ENCODE measurements at places on chromosomes 2 and 18.

- DNase-seq: peak; percentile 52
Observed at GRCh38 chr2:177553176-177553884, 160.8 kb downstream of the AGPS start.

- DNase-seq: no peak
Observed at GRCh38 chr18:40258311-40258710, 1696.7 kb upstream of the PIK3C3 start.

- DNase-seq: no peak
Observed at GRCh38 chr2:51103205-51103604, 71.3 kb upstream of the NRXN1 start.

- DNase-seq: no peak
Observed at GRCh38 chr2:222295368-222296062, 3.3 kb downstream of the PAX3 start.

- no peak for DNase-seq
Observed at GRCh38 chr2:11652553-11652952, 17.4 kb downstream of the NTSR2 start.

DNA sequence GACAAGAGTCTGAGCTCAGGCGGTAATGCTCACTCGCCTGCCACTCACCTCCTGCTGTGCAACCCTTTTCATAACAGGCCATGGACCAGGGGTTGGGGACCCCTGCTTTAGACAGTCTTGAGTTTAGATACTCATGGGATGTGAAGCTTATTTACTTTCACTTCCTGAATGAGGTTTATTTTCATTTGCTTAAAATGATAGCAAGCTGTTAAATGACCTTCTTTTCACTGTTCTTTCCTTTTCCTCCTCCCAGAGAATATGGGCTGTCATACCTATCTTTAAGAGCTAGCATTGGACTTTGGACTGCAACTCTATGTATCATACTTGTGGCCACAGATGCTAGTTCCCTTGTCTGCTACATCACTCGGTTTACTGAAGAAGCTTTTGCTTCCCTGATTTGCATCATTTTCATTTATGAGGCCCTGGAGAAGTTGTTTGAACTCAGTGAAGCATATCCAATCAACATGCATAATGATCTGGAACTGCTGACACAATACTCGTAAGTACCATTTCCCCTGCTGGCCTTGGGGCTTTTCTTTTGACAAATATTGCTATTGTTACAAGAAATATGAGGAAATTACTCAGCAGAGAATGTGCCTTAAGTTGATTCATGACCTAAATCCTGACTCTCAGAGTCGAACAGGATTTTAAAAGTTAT is 168.5 kb downstream of the DPP4 start:
- DNase-seq: no peak

- no peak for DNase-seq
Observed at GRCh38 chr2:100359576-100359975, 37.3 kb upstream of the LONRF2 start.

DNA sequence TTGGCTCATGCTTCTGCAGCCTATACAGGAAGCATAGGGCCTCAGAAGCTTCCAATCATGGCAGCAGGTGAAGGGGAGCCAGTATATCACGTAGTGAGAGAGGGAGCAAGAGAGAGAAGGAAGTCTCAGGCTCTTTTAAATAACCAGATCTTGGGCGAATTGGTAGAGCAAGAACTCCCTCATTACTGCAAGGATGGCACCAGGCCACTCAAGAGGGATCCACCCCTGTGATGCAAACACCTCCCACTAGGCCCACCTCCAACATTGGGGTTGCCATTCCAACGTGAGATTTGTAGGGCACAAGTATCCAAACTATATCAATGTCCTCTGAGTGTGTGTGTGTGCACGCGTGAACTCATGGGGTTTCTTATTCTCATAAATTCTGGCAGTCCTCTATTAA is 37.6 kb upstream of the RMP24 start:
- DNase-seq: no peak

DNA sequence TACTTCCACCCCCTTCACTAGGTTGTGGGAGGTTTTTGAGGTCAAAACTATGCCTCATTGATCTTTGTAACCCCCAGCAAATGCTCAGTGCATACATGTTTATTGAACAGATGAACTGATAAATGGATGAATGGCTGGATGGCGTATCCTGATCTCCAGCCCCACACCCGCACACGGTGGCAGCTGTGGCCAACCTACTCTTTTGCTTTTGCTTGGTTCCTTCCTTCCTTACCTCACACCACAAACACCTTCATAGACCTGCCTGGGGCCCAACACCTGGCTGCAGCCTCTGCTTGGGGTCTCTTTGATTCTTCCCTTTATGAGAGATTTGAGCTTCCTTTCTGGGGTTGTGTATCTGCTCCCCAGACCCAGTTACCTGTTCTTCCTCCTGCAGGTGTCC is 25.9 kb downstream of the SPP2 start:
- DNase-seq: no peak

DNA sequence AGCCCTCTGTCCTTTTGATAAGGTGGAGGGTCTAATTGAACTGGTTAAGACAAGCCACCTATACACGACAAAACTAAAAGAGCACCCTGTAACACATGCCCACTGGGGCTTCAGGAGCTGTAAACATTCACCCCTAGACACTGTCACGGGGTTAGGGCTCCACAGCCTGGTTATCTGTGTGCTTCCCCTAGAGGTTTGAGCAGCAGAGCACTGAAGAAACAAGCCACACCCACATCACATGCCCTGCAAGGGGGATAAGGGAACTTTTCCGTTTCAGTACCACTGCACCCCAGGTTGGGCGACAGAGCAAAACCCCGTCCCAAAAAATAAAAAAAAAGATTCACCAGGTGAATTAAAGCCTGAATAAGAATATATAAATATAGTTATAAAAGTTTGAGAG is 913.7 kb upstream of the ACVR2A start:
- no peak for DNase-seq

DNA sequence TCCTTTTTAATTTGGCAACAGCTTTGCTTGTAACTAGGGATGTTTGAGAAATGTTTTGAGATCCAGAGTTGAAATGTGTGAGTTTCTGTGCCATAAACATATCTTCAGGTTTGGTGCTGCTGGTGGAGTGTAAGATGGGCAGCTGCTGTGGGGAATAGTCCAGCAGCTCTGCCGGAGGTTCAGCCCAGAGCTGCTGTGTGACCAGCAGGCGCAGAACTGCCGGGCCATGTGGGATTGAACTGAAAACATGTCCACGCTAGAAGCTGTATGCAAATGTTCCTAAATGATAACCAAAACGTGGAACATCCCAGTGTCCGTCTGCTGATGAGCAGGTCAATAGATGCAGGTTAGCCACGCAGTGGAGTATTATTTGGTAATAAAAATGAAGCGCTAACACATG is 99.6 kb downstream of the DGKD start:
- no peak for DNase-seq

DNA sequence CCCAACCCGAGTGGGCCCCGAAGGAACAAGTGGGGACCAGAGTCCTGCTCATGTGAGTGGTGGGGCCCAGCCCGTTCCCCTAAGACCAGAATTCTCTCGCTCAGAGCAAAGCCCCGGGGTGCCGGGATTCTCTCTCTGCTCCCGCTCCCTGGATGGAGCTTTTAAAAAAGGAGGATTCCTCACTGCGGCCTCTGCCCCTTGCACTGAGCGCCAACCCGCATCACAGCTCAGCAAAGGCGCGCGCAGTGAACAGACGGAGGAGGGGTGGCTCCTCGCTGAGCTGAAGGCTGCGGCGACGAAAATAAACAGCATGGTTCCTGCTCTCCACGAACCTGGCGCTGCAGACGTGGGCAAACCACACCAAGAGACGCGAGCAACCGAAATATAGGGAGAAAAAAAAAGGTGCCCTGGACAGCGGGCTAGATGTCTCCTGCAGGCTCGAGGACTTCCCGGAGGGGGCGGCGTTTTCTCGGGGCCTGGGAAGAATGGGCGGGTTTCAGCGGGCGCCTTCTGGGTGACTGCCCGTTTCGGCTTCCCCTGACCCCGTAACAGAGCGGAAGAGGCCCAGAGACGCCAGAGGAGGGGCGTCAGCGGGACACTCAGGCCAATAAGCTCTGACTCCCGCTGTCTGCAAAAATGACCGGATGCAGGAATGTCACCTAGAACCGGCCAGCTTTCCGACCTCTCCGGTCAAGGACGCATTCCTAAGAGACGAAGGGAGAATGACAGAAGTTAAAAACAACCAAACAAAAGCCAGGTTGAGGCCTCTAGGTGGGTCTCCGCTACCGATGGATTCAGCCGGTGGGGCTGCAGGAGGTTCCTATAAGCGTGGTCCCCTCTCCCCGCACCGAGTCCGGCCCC is 819 bp upstream of the KLF11 start:
- DNase-seq: peak; percentile 33

DNA sequence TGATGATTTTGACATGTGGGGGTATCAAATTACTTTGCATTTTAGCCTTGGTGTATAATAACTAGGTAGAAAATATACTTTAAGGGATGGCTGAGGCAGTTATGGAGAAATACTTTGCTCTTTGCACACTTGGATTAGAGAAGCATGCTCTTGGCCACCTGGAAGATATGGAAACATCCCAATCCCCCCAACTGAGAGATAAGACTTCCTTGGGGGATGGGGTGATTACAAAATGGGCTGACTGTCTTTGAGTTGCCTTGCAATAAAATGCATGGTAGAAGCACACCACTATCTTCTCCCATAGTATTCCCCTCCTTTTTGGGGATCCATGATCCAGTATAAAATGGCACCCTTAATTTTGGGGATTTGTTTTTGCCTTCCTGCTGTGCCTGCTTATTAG is 15.1 kb upstream of the FAM98A start:
- no peak for DNase-seq

DNA sequence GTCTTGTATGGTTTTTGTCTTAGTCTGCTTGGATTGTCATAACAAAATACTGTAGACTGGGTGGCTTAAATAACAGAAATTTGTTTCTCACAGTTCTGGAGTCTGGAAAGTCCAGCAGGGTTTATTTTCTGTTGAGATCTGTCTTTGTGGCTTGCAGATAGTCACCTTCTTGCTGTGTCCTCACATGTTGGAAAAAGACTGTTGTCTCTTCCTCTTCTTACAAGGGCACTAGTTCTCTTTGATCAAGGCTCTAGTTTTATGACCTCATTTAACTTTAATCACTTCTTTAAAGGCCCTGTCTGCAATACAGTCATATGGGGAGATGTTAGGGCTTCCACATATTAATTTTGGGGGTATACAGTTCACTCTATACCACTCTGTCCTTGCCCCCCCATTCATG is 56.5 kb downstream of the NBEAL1 start:
- peak; percentile 23 for DNase-seq

- DNase-seq: no peak
Observed at GRCh38 chr2:2826209-2826551, 495.1 kb upstream of the MYT1L start.

DNA sequence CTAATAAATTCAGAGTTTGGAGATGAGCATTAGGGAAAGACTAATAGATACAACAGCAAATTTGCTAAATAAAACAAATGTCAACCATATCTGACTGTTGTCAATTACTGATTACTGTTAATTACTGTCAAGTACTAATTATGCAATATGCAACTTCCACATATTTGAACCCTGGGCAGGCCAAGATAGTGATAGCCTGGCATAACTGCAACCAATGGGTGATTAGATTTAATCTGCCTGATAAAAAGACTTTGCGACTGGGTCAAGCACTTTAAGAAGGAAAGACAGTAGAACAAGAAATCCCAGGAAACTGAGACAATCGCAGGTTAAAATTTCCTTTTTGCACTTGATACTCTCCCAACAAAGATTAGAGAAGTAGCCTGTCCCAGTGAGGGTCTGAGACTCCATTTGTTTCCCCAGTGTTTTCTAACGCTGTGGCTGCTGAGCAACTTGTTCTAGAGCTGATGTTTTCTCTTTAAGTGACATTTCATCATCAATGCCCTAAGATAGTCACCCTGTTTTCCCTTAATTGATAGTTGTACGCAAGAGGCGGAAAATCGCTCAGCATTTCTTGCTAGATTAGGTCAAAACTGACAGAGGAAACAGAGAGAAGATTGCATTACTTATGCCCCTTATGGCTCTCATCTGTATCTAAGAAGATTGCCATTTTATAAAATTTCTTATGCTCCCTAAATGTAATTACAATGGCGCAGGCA is 17.8 kb downstream of the ARHGAP15 start:
- DNase-seq: peak; percentile 45

- DNase-seq: no peak
Observed at GRCh38 chr2:64267699-64268098, 123.5 kb upstream of the PELI1 start.

GRCh38 chr18:53911200-53911599 is 313.3 kb downstream of the MBD2 start:
- no peak for DNase-seq

GRCh38 chr2:23636426-23636825 is 251.4 kb downstream of the KLHL29 start:
- peak; percentile 14 for DNase-seq

DNA sequence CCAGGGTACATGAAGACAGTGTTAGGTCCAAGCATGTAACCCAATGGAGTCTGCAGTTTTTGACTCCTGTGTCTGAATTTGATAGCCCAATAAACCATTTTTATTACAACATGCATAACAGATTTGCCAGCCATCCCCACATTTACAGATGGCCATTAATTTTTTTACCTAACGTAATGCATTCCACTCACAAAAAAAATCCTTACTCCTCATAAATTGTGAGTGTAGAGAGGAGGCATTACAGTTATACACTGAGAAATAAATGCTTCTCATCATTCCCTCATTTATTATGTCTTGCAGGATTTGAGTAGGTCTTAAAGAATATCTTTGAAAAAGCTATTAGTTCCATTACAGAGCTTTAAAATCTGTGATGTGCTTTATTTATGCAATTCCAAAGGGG is 193.8 kb downstream of the CMPK2 start:
- DNase-seq: no peak

- DNase-seq: peak; percentile 53
Observed at GRCh38 chr2:39109537-39109936, 11.3 kb downstream of the SOS1 start.

GRCh38 chr18:12990123-12990475 is 1.1 kb upstream of the CEP192 start:
- DNase-seq: peak; percentile 33

GRCh38 chr18:59787998-59788790 is 91.0 kb upstream of the CCBE1 start:
- no peak for DNase-seq

GRCh38 chr2:201831469-201831868 is 25.1 kb downstream of the CDK15 start:
- DNase-seq: no peak

DNA sequence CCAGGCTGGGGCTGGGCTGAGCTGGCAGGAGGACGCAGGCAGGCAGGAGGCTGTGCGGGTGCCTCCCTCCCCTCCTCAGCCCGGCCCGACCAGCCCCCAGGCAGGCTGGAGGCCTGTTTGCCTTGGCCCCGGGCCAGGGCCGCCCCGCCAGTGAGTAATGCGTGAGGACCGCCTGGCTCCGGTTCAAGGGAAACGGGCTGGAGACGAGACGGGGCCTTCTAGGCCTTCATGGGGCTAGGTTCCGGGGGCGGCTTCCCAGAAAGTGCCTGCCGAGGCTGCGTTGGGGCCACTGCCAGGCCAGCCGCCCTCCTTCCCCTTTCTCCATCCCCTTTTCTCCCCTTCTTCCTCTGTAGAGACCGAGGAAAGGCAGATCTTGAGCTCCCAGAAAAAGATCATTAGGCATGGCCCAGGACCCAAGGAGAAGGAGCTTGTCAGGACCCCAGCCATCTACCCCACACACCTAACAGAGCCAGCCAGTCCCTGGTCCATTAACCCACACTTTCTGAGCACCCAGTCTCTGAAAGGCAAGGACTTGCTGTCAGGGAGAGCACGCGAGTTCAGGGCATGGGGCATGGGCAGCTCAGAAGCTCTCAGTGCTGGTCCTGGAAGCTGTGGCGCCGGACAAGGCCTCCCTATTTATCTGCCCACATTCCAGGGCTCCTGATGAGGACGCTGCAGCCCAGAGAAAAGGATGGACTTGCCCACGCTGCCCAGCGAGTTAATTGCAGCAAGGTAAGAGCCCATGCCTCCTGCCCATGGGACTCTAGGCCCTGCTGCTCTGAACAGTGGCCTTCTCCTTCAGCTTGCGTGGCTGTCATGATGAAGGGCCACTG is 48.5 kb downstream of the SMAD7 start:
- DNase-seq: peak; percentile 7

Measured in hematopoietic multipotent progenitor cell treated with erythropoietin and hydrocortisone succinate and interleukin-3 and kit ligand, for 8 days (in vitro differentiated cells).